ENCODE measurements at places on chromosomes 2 and 18.

GRCh38 chr2:137700681-137701080 lies 263.6 kb upstream of the HNMT start:
- no peak for DNase-seq

GRCh38 chr2:56040834-56041233 lies 117.3 kb upstream of the EFEMP1 start:
- DNase-seq = no peak

DNA sequence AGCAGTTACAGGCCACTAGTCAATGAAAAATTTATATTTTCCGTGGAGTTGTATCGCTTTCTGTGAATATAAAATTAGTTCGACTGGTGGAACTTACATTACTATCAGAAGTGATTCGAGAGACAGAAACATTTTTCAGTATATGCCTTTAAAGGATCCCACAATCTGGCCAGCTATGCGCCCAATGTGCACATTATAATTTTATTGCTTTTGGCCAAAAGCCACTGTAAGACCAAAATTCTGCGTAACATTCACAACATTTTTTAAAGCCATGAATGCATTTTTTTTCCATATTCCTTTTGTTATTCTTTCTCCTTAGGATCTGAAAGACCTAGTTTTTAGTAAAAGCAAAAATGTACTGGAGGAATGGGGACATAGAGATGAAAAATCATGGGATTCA lies 131.0 kb upstream of the CHAC2 start:
- no peak for DNase-seq

DNA sequence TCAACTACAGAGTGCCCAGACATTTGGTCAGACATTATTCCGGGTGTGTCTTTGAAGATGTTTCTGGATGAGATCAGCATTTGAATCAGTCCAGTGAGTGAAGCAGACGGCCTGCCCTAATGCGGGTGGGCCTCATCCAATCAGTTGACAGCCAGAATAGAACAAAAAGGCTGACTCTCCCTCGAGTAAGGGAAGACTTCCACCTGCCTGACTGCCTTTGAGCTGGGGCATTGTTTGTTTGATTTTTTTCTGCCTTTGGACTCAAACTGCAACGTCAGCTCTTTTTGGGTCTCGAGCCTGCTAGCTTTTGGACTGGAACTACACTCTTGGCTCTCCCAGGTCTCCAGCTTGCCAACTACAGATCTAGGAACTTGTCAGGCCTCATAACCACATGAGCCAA lies 111.7 kb upstream of the AGAP1 start:
- no peak for DNase-seq

- DNase-seq = no peak
Observed at GRCh38 chr18:10289951-10290637, 164.3 kb upstream of the APCDD1 start.

DNA sequence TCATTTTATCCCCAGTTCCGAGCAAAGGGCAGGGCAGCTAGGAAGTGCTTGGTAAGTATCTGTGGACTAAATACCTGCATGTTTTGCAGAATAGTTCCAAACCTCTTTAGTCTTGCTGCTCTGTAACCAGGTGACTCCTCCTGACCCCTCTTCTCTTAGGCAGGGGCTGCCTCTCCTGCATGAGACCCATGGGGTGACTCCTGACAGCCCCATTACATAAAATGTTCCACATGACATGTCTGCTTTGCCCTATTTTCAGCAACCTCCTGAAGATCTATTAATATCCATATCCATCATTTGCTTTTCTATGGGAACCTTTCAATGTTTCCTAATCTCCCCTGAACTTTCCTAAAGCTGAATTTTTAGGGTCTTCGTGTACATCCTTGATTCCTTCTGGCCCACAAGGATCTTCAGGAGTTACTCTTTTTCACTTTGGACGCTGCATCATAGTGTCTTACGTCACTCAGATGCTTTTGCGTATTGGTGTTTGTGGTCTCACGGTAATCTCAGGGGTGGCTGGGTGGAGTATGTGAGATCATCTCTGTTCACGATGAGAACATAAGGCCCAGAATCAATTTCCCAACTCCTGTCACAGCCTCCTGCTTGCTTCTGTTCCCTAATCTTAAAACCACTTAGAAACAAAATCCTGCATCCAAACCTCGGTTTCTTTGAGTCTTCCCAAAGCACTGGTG lies 76.6 kb downstream of the MAPK4 start:
- no peak for DNase-seq

DNA sequence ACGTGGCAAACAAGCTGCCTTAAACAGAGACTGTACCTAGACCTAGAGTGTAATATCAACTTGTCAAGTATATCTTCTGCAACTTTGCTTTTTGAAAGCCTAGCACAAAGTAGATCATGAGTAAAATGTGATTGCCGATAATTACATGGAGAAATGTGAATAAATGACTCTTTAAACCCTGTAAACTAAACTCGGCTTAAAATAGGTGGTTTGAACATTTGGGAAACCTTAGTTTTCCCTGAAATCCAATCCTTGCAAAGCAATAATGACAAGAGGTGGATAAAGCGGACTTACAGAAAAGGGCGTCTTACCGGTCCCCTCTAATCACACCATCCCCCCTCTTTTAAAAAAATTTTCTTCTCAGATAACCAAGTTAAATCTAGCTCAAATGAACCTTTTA lies 549 bp upstream of the PSMD14 start:
- DNase-seq = no peak

- no peak for DNase-seq
Observed at GRCh38 chr2:221283896-221284545, 288.1 kb downstream of the EPHA4 start.

DNA sequence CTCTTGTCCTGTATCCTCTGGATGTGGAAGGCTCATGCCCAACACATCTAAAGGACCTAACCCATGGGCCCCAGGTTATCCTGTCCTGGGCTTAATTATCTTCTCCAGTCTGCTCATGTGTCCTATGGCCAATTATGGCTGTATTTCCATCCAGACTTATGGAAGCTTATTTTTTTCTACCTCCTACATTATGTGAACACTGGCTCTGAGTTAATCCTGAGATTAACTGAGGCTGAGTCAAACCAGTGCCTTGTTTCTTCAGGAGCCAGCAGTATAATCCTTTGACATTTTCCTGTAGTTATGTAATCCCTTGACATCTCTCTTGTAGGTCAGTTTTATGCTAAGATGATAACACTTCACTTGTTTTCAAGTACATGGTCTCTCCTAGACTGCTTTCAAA lies 213.6 kb downstream of the PMAIP1 start:
- no peak for DNase-seq

GRCh38 chr2:31049916-31050588 lies 88.2 kb downstream of the GALNT14 start:
- DNase-seq = no peak

DNA sequence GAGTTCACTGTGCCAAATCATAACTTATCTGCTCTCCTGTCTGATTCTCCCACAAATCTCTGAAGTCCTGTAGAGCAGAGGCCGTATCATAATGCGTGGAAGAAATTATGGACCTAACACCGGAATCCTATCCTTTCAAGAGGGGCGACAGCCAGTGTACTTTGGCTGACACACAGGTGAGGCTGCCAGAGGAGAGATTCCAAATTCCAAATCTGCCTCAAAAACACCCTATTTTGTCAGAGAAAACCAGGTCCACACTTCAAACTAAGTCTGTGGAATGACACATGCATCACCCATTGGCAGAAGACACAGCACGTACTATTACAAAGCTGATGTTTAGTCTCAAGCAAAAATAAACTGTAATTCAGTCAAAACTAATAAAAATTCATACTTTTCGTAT lies 139.2 kb upstream of the PID1 start:
- DNase-seq = no peak

GRCh38 chr18:57806978-57807285 lies 3.8 kb upstream of the ATP8B1 start:
- no peak for DNase-seq

DNA sequence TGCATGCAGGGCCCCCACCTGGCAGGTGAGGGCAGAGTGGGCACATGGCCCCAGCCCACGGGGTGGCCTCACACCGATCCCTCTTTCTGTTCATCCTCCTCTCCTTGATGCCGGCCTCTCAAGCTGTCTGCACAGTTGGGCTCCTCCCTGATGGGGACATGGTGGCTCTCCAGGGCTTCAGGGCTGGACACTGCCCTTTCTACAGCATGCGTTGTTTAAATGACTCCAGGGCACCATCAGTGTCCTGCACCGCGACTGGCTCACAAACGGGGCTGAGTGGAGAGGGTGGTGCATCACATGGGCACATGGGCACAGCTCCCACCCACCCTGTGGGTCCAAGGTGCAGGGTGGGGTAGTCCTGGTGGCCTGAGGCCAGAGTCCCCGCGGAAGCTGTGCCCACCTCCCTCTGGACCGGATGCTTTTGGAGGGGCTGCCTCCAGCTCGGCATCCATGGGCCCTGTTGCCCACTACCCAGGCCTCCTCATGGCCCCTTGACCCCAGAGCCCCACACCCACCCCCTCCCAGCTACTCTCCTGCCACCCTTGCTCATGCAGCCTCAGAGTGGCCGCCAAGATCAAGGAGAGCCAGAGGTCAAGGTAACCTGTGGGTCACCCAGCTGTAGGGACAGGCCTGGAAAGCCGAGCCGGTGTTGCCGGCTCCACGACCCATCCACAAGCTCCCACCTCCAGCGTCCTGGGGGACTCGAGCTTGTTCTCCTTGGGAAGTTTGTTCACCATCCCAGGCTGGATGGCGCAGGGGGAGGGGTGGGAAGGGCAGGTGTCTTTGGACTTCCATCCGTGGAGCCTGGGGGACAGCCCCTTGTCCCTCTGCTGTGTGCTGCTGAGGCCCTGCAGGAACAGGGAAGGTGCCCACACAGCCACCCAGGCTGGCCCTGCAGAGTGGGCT lies 12.3 kb upstream of the SNED1 start:
- DNase-seq = no peak

- DNase-seq = no peak
Observed at GRCh38 chr2:162072976-162073887, 783 bp downstream of the DPP4 start.

GRCh38 chr18:2027756-2028155 lies 543.5 kb downstream of the METTL4 start:
- DNase-seq = no peak

DNA sequence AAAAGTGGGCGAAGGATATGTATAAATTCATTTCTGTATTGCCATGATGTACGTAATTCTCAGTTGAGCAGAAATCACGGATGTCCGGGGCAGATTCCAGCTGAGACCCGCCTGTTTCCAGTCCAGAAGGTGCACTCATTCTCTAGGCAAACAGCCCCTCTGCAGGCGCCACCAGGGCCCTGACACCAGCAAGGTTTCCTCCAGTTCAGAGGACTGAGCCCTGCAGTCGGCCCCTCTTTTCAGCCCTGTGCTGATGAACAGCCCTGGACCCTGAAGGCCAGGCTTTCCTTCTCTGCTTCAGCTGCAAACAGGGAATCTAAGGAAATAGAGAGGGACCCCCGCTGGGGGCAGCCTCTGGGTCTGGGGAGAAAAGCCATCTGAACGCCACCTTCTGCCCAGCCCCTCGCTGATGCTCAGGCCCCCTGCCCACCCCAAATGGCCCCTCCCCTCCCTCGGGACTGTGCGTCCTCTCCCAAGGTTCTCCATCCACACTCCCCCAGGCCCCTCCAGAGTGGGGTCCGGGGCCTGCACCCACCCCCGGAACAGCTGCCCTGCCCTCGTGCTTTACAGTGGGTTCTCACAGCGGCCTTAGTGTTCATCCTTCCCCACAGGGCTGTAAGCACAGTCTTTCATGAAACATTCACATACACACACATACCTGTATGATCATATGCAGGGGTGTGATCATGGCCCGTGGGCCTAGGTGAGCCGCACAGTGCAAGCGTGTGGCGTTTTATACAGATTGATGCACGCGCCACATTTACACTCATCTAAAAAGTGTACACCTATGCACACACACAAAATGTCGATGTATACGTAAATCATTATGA lies 12.1 kb downstream of the COPS9 start:
- DNase-seq = no peak

DNA sequence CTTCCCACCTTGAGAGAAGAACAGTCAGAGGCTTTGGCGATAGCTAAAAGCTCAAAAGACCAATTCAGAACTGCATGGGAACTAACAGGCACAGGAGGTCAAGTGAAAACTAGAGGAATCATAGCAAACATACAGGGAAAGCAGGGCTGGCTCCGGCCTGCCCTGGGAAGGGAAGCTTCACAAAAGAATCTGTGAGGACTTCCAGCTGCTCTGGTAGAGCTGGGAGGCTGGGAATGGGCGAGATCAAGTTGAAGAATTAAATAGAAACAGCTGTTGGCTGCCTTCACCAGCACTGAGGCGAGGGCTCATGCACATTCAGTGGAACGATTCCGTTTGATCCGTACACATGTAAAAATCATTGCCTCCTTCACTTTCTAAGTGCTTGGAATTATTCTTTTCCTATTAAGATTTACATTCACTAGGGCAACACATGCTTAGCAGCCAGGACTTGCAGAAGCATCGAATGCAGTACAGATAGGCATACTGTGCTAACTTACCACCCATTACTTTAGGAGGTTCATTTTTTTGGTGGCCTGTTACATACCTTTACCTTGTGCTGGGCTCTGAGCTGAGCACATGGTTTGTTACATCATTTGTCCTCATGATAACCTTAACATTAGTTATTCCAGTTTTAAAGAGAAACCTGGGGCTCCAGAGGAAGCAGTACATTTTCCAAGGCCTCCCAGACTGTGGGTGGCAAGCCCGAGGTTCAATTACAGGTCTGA lies 125.4 kb upstream of the RNF152 start:
- no peak for DNase-seq

DNA sequence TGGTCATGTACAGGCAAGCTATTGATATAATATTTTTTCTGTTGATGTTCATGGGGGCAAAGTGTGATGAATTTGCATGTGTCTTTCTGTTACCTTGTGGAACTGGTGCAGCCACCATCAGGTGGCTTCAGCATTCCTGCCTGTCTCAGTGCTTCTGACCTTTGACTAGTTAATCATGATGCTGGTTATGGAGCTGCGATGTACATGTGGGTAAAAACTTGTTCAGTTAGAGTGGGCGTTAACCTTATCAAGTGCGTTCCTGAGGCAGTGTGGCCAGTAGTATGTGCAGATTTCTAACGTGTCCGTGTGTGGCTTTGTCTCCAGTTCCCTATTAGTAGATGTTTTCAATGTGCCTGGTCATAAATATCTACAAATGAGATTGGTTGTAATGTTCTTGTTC lies 127.4 kb upstream of the ZSWIM2 start:
- no peak for DNase-seq

DNA sequence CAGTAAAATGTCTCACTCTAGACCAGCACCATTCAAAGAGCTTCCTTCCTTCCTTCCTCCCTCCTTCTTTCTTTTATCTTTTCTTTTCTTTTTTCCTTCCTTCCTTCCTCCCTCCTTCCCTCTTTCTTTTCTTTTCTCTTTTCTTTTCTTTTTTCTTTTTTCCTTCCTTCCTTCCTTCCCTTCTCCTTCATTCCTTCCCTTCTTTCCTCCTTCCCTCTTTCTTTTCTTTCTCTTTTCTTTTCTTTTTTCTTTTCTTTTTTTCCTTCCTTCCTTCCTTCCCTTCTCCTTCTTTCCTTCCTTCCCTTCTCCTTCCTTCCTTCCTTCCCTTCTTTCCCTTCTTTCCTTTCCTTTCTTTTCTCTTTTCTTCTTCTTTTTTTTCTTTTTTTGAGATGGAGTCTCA lies 985.1 kb downstream of the DSC3 start:
- DNase-seq = no peak
